ENCODE measurements at places on chromosomes 13 and 19.

DNA sequence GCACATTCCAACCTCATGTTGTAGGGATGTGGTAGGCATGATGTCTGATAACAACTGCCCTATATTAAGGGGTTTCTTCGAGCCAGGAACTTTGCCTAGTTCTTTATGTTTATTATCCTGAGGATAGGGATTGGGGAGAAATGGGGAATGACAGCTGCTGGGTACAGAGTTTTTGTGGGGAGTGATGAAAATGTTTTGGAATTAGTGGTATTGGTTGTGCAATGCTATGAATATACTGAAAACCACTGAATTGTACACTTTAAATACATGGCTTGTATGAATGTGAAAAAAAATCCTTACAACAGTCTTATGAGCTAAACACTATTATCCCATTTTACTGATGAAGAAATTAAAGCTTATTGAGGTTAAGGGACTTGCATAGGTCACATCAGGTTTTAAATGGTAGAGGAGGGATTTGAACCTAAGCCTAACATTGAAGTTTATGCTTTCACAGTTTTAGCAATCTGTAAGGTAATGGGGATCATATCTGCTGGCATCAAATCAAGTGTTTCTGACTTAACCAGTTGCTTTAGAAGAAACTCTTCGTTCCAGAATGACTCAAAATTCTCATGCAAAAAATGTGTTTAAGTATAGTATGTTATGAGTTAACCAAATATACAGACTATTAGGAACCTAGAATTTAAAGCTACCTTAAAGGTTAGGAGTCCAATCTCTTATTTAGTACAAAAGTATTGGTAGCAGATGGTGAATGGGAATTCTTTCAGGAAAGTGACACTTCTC is 61.4 kb downstream of the ERCC5 start:
- no peak for DNase-seq

GRCh38 chr19:18633321-18633720 is 3.5 kb upstream of the KLHL26 start:
- no peak for DNase-seq

- DNase-seq: no peak
Observed at GRCh38 chr19:3969435-3970312, 1.2 kb downstream of the DAPK3 start.

- no peak for DNase-seq
Observed at GRCh38 chr19:1551068-1552040, 16.8 kb downstream of the MEX3D start.

DNA sequence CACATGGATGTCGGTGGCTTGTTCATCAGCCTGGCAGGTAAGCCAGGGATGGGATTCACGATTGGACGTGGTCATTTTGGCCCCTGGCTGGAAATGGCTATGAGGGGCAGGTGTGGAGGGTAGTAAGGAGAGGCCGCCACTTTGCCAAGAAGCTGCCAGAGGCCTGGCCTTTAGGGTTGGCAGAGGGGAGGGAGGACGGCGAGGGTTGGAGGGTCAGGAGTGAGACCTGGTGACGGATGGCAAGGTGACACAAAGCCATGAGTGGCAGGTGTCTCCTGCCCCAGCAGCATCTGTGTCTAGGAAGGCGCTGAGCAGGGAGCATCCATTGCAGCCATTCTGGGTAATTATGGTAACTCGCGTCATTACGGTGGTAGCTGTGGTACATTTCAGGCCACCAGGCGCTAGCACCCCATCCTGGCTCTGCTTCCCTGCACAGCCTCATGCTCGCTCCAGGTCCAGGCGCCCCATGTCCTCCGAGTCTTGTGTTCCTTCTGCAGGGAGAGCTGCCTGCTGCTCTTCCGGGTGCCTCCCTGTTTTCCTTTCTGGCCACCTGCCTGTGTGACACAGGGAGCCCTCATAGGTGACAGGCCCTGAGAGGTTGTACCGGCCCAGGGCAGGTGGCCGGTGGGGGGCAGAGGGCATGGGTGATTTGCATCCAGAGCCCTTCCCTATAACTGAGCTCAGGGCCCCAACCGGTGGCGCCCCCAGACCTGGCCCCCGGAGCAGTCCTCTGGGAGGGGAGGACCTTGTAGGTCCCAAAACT is 4.2 kb downstream of the SSBP4 start:
- no peak for DNase-seq

- DNase-seq: no peak
Observed at GRCh38 chr13:34640179-34640992, 301.7 kb upstream of the NBEA start.

DNA sequence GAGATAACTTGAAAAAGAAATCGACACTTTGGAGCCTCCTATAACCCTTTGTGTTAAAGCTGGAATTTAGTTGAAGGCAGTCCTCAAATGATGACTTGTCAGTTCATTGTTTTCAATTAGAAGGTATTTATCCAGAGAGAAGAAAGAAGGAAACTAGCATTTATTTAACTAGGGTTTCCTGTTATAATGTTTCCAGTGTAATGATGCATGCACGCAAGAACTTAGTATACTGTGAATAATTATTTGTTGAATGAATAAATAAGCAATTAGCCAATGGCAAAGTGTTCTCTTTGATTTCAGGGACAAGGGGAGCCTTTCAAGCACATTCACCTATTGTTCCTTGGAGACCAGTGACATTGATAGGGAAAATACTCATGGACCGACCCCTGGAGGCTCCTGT is 307.4 kb downstream of the KLF5 start:
- no peak for DNase-seq

GRCh38 chr13:40271931-40272775 is 394.3 kb downstream of the FOXO1 start:
- peak; percentile 58 for DNase-seq

- DNase-seq: no peak
Observed at GRCh38 chr13:75395066-75395465, 86.9 kb downstream of the TBC1D4 start.

DNA sequence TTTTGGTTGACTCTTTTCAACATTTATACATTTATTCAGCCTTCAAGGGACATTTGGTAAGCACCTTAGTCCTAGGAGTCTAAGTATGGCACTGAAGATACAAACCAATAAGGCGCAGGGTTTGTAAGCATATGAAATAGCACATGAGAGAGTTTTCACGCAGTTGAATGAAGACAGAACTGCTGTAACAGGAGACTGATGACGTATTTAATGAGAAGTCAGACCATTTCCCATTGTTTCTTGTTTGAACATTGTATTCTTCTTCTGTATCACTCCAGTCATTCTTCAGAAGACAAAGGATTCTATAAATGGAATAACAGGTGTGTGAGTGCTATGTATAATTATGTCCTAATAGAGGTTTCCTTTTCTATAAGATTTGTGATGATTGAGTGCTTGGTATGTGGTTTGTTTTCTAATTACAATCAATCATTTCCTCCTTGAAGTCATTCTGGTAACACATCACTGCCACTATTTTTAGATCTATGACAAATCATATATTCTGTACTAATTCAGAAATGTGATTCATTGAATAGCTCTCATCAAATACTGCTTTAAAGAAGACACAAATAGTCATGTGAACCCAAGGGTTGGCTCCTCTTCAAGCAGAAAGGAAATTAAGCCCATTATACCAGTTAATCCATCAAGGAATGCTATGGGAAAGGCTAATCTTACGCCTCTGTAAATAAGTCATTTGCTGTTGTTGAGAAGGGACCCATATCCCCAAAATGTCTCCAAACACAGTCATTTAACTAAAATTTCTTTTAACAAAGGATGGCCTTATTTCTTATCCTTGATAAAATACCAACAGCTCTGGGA is 222.8 kb upstream of the NBEA start:
- DNase-seq: no peak

DNA sequence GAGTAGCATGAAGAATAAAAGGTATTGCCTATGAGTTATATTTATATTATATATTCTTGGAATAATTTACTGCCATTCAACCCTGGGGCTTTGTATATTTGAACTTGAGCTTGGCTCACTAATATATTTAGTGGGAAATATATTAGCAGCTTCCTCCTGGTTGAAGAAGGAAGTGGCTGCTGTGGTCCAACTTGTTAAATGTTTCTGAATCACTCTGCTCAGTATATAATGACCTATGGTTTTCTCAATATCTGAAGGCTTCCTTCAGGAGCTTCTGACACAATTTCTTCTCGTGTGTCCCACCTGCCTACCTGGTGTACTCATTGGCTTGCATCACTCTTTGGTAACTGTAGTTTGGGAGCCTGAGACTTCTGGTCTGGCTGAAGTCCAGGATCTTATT is 646.4 kb downstream of the TBC1D4 start:
- no peak for DNase-seq

DNA sequence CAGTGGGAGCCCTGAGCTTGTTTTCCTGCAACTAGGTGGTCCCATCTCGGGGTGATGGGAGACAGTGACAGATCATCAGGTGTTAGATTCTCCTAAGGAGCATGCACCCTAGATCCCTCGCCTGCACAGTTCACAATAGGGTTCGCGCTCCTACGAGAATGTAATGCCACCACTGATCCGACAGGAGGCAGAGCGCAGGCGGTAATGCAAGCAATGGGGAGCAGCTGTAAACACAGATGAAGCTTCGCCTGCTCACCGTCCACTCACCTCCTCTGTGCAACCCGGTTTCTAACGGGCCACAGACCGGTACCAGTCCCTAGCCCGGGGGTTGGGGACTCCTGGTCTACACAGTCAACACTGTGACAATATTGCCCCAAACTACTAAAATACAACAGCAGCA is 38.8 kb downstream of the CARD8 start:
- DNase-seq: no peak

GRCh38 chr19:14473073-14473977 is 1.8 kb downstream of the PTGER1 start:
- no peak for DNase-seq

DNA sequence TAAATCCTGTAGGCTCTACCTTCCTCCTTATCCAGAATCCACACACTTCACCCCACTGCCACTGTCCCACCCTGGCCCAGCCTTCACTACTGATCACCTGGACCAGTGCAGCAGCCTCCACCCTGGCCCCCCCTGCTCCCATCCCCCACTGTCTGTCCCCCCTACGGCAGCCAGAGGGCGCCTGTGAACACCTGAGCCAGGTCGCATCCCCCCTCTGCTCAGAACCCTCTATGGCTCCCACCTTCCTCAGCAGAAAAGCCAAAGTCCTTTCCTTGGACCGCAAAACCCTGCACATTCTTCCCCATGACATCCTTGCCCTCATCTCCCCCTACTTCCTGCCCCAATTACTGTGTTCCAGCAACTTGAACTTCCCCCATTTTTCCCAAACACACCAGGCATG is 20.6 kb downstream of the ELAVL3 start:
- DNase-seq: no peak

DNA sequence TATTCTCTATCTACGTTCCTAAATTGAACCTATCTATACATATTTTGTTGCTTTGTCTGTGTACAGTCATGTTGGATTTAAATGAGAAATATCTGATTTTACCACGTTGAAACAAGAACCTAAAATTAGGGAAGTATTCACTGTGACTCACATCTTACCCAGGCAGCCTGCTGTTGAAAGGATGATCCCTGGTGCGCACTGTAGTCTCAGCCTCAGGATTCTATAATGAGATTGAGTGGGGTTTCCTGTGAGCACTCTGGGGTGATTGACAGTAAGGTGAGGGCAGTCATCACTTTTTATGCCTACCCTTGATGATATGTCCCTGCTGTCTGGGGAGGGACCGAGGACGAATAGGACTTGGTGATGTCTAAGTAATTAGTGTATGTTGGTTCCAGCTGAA is 35.4 kb downstream of the PCCA start:
- DNase-seq: no peak

DNA sequence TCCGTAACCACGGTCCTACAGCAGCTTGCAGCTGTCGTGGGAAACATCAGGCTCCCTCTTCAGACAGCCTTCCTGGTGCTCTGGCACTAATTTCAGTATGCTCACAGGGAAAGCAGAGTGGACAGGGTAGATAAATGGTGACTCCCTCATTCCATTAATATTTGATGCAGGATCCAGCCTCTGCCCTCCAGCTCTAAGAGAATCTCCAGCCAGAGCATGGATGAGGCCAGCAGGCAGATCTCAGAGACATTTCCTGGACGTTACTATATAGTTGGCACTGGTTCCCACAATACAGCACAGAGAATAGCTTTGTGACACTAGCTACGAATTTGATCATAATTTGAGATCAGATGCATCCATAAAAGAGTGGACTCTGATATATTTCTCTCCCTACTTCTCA is 341.4 kb downstream of the LIG4 start:
- DNase-seq: no peak

DNA sequence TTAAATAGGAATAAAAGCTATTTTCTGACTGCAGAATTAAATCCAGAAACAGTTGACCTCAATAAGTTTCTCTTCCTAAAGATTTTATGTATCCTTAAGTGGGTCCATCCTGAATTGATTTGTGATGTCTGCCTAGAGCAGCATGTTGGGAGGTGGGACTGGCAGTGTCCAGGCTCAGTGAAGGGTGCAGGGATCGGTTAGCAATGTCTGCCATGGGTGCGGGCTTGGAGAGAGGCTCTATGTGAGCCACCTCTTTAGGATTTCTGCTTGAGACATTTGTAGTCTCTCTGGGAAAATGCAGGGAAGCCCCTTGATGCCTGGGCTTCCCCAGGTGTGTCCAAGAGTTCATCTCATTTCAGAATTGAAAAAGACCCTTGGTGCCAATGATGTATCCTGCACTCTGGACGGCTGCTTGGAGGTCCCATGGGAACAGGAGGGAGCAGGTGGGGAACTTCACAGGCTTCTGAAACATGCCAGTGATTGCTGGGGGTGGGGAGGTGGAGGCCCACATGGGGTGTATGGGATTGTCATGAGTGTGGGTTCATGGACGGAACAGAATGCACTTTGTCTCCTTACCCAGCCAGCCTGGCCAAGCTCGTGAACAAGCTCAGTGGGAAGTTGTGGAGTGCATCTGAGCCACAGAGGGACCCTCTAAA is 6.2 kb upstream of the COLGALT1 start:
- no peak for DNase-seq

- DNase-seq: no peak
Observed at GRCh38 chr13:28031220-28031895, 42.9 kb upstream of the URAD start.

DNA sequence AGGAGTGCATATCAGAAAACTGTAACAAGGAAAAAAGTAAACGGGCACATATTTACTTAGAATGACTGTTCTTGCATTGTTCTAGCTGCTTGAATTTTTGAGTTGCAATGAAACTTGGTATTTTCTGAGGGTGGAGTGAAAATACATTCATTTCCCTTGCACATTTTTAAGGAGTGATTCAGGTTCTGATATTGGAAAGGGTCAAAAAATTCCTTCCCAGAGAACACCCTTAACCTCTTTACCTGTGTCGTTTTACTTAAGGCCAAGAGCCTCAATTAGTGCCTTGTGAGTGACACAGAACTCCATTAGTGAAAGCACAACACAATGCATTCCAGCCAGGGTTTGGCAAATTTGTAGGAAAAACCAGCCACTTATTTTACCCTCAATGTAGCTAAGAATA is 2.3 kb downstream of the ITGBL1 start:
- no peak for DNase-seq

DNA sequence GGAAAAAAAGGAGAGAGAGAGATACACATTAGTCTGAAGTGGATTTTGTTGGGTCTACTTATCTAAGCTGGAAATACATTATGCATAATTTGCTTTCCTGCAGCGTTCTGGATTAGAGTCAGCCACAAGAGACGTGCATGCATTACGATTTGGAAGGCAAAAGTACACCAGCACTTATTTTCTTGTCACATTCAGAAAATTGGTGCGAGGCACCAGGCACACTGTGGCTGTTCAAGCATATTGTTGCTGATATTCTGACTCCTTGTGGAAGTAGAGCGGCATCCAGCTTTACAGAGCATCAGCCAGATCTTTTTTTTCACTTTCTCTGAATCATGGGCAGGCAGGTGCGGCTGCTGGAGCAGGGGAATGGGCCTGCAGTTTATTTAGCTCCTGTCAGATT is 905.6 kb upstream of the SPRY2 start:
- no peak for DNase-seq

Measured in activated CD8-positive, alpha-beta memory T cell treated with anti-CD3 and anti-CD28 coated beads, Interleukin-2, amount 50 U/mL, for 48 hours (primary cell).